ENCODE measurements at places on chromosomes 5 and 9. TPM values are rescaled to one million over a fixed set of nuclear protein-coding genes. Genes with fewer than 3 reads are reported as not detected.

RGS7BP gene
- polyA plus RNA-seq, result not detected

HMMR gene
- polyA plus RNA-seq, result 16.2 TPM

ACO1 gene
- 30.8 TPM for polyA plus RNA-seq

HTR4 gene
- polyA plus RNA-seq, result 0.09 TPM

PCDHB9 gene
- polyA plus RNA-seq, result 0.01 TPM

CDH18 gene
- polyA plus RNA-seq, result 0.63 TPM

RNF208 gene
- polyA plus RNA-seq, result not detected

TRIM41 gene
- 14.1 TPM for polyA plus RNA-seq

CCDC171 gene
- polyA plus RNA-seq, result 0.46 TPM

PDLIM7 gene
- polyA plus RNA-seq, result 48.5 TPM

- no peaks in the 10 kb centered on the region for H3K27me3 ChIP-seq
- no peak overlapping the region for H3K27ac ChIP-seq
- H3K4me1 ChIP-seq, result no peaks in the 10 kb centered on the region
- H3K36me3 ChIP-seq, result no peaks in the 10 kb centered on the region
- H3K4me3 ChIP-seq, result no peak overlapping the region
Measured at GRCh38 chr5:40507095-40507494, 172.6 kb upstream of the PTGER4 start.

GRCh38 chr5:147586832-147587231 is 77.0 kb upstream of the DPYSL3 start:
- no peak for DNase-seq
- no peaks in the 10 kb centered on the region for H3K4me1 ChIP-seq
- H3K4me3 ChIP-seq, result no peak overlapping the region
- H3K27me3 ChIP-seq, result no peaks in the 10 kb centered on the region

- peak overlapping the region; percentile 7 for H3K27ac ChIP-seq
- H3K4me3 ChIP-seq, result no peak overlapping the region
- DNase-seq, result peak; percentile 11
- no peaks in the 10 kb centered on the region for H3K36me3 ChIP-seq
Measured at GRCh38 chr9:125815568-125815967, 68.4 kb downstream of the PBX3 start.

DNA sequence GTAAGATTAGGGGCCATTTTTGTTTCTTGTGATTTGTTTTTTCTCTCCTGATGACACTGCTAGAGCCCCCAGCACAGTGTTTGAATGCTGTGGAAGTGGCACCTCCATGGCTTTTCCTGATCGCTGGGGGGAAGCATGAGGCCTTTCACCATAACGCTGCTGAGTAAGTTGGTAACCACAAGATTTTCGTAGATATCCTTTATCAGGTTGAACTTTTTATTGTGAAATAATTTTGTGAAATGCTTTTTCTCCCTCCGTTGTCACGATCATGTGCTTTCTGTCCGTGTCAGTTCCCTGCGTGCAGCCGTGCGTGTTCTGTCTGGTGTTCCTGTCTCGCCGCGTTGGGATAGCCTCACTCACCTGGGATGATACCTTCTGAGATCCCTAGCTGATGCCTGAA is 59.4 kb downstream of the EHMT1 start:
- H3K4me1 ChIP-seq, result no peaks in the 10 kb centered on the region
- no peak overlapping the region for H3K27ac ChIP-seq
- DNase-seq, result no peak
- H3K4me3 ChIP-seq, result no peak overlapping the region
- no peaks in the 10 kb centered on the region for H3K27me3 ChIP-seq
- H3K36me3 ChIP-seq, result peaks cover 2% of the 10 kb centered on the region

GRCh38 chr5:149129181-149129580 is 12.1 kb upstream of the ABLIM3 start:
- H3K4me1 ChIP-seq, result peaks cover 54% of the 10 kb centered on the region
- H3K4me3 ChIP-seq, result no peak overlapping the region
- no peaks in the 10 kb centered on the region for H3K36me3 ChIP-seq
- H3K27me3 ChIP-seq, result no peaks in the 10 kb centered on the region
- no peak for DNase-seq
- H3K27ac ChIP-seq, result no peak overlapping the region

- no peak for DNase-seq
- H3K27me3 ChIP-seq, result no peaks in the 10 kb centered on the region
- no peak overlapping the region for H3K4me3 ChIP-seq
- H3K4me1 ChIP-seq, result no peaks in the 10 kb centered on the region
- no peaks in the 10 kb centered on the region for H3K36me3 ChIP-seq
Measured at GRCh38 chr5:18686253-18686652, 1052.0 kb downstream of the TAF11L14 start.

DNA sequence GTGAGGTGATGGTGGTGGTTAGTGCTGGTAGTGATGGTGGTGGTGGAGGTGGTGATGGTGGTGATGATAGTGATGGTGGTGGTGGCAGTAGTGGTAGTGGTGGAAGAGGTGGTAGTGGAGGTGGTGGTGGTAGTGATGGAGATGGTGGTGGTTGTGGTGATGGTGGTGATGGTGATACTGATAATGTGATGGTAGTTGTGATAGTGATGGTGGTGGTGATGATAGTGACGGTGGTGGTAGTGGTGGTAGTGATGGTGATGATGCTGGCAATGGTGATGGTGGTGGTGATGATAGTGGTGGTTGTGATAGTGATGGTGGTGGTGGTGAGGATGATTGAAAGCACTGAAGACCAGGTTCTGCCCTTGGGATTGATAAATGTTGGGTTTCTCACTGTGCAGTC is 85.2 kb upstream of the SLC1A3 start:
- H3K4me1 ChIP-seq, result peaks cover 10% of the 10 kb centered on the region
- H3K36me3 ChIP-seq, result no peaks in the 10 kb centered on the region
- no peak overlapping the region for H3K4me3 ChIP-seq
- no peak overlapping the region for H3K27ac ChIP-seq
- DNase-seq, result no peak

GRCh38 chr5:170216257-170216864 is 16.4 kb upstream of the C5orf58 start:
- H3K4me1 ChIP-seq, result peaks cover 14% of the 10 kb centered on the region
- H3K4me3 ChIP-seq, result no peak overlapping the region
- no peaks in the 10 kb centered on the region for H3K36me3 ChIP-seq
- no peak overlapping the region for H3K27ac ChIP-seq
- no peaks in the 10 kb centered on the region for H3K27me3 ChIP-seq

- H3K36me3 ChIP-seq, result no peaks in the 10 kb centered on the region
- H3K27me3 ChIP-seq, result no peaks in the 10 kb centered on the region
- H3K27ac ChIP-seq, result no peak overlapping the region
Measured at GRCh38 chr9:36407122-36407723, 7.2 kb upstream of the RNF38 start.

DNA sequence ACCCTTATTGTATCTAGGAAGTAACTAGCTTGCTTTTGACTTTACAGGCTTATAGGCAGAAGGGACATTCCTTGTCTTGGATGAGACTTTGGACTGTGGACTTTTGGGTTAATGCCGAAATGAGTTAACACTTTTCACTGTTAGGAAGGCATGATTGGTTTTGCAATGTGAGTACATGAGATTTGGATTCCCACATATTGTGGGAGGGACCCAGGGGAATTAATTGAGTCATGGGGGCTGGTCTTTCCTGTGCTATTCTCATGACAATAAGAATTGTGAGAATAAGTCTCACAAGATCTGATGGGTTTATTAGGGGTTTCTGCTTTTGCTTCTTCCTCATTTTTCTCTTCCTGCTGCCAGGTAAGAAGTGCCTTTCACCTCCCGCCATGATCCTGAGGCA is 417.5 kb downstream of the HINT1 start:
- no peaks in the 10 kb centered on the region for H3K36me3 ChIP-seq
- no peak for DNase-seq
- no peaks in the 10 kb centered on the region for H3K27me3 ChIP-seq

DNA sequence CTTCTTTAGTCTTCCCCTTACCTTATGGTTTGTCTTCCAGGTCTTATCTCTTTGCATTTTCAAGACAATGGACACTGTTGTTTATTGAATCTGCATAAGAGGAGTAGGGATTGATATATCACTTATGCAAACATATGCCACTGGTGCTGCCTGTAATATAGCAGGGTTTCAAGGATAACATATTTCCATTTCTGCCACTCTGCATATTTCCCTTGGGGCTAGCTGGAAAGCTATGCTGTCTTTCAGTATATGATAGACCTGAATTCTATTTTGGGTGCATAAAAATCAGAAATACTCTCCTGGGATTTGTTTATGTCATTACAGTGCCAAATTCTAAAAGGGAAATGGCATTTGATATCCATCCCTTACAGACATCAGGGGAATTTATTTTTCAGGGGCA is 400.2 kb downstream of the TLR4 start:
- no peaks in the 10 kb centered on the region for H3K27me3 ChIP-seq
- H3K4me1 ChIP-seq, result no peaks in the 10 kb centered on the region
- no peaks in the 10 kb centered on the region for H3K36me3 ChIP-seq
- no peak for DNase-seq
- no peak overlapping the region for H3K27ac ChIP-seq

DNA sequence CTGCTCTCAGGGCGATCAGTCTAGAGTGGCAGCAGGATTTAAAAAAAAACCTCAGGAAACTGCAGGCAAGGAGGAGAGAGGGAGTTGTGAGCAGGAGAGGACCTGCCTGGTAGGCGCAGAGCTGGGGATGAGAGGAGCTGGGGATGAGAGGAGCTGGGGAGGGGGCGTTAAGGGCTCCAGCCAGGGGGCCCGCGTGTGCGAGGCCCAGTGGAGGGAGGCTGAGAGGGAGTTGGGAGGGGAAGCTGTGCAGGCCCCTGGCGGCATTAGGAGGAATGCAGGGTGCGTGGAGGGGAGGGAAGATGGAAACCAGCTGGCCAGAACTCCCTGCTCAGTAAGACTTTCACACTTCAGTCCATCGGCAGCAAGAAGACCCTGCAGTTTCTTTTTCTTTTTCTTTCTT is 45.2 kb upstream of the HMCN2 start:
- H3K4me1 ChIP-seq, result peaks cover 3% of the 10 kb centered on the region
- H3K27me3 ChIP-seq, result no peaks in the 10 kb centered on the region
- DNase-seq, result no peak
- no peak overlapping the region for H3K27ac ChIP-seq

DNA sequence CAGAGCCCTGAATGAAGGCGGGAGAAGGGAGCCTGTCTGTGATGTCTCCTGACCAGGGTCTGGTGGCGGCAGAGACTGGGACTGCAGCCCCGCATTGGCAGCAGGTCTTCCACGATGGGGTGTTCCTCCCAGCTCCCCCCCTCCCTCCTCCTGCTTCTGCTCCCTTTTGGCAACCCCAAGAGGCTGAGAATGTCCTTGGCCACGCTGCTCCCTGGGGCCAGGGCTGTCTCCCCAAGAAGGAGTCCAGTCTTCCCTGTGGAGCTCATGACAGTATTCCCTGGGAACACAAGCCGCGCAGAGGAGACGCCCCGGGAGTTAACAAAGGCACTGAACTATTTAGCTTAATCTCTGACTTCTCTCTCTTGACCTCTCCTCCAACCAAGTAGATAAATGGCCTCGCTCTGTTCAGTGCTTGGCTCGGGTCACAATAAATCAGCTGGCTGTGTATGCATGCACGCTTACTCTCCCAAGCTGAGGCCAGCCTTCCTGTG is 84.0 kb upstream of the NEURL1B start:
- no peak overlapping the region for H3K4me3 ChIP-seq
- H3K27me3 ChIP-seq, result peaks cover 15% of the 10 kb centered on the region
- DNase-seq, result no peak

- no peaks in the 10 kb centered on the region for H3K4me1 ChIP-seq
- no peak overlapping the region for H3K4me3 ChIP-seq
- H3K36me3 ChIP-seq, result no peaks in the 10 kb centered on the region
- no peaks in the 10 kb centered on the region for H3K27me3 ChIP-seq
- no peak overlapping the region for H3K27ac ChIP-seq
- DNase-seq, result no peak
Measured at GRCh38 chr9:24932785-24933184, 387.1 kb upstream of the IZUMO3 start.

DNA sequence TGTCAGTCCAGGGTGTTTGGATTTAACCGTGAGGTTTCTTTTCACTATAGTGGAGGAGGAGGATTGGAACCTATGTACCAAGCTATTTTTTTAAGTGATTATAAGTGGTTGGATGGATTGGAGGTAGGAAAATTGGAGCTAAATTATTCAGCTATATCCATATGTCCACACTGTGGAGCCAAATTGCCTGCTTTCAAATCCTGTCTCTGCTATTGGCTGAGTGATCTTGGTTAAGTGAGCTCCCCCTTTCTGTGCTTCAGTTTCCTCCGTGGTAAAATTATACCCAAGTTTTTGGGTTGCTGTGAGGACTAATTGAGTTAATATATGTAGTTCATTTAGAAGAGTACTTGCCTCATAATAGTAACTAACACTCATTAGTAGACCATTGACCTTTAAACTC is 2.5 kb downstream of the CENPP start:
- no peaks in the 10 kb centered on the region for H3K27me3 ChIP-seq
- no peaks in the 10 kb centered on the region for H3K36me3 ChIP-seq
- H3K4me3 ChIP-seq, result no peak overlapping the region

GRCh38 chr5:101915554-101915953 is 380.5 kb downstream of the SLCO4C1 start:
- no peak for DNase-seq
- H3K27ac ChIP-seq, result no peak overlapping the region

DNA sequence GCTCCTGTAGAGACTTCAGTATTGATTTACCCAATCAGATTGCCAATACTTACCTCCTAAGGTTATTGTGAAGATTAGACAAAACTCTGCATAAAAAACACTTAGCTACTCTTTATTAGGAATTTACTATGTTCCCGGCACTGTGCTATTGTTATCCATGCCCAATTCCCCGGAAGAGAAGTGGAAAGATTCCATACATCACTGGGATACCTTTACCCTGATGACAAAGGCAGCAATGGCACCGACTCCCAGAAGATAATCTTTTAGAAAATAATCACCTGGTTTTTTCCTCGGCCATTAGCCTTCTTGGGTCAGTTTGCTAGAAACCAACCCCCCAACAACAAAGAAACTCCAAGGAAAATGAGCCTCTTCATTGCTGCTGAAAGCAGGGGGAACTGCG is 226.0 kb downstream of the SNX18 start:
- no peaks in the 10 kb centered on the region for H3K36me3 ChIP-seq
- peak overlapping the region; percentile 51 for H3K27ac ChIP-seq
- no peaks in the 10 kb centered on the region for H3K27me3 ChIP-seq
- H3K4me1 ChIP-seq, result peaks cover 33% of the 10 kb centered on the region
- no peak overlapping the region for H3K4me3 ChIP-seq
- no peak for DNase-seq
